EH (cell line): ENCODE measurements at places on chromosomes 13 and 19.

GRCh38 chr13:110503979-110504499 is 57.5 kb downstream of the RAB20 start:
- no peak for DNase-seq

DNA sequence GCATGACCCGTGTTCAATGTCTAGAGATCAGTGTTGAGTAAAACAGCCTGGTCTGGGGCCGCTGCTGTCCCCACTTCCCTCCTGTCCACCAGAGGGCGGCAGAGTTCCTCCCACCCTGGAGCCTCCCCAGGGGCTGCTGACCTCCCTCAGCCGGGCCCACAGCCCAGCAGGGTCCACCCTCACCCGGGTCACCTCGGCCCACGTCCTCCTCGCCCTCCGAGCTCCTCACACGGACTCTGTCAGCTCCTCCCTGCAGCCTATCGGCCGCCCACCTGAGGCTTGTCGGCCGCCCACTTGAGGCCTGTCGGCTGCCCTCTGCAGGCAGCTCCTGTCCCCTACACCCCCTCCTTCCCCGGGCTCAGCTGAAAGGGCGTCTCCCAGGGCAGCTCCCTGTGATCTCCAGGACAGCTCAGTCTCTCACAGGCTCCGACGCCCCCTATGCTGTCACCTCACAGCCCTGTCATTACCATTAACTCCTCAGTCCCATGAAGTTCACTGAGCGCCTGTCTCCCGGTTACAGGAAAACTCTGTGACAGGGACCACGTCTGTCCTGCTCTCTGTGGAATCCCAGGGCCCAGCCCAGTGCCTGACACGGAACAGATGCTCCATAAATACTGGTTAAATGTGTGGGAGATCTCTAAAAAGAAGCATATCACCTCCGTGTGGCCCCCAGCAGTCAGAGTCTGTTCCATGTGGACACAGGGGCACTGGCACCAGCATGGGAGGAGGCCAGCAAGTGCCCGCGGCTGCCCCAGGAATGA is 1.5 kb upstream of the CEACAM5 start:
- peak; percentile 31 for DNase-seq

DNA sequence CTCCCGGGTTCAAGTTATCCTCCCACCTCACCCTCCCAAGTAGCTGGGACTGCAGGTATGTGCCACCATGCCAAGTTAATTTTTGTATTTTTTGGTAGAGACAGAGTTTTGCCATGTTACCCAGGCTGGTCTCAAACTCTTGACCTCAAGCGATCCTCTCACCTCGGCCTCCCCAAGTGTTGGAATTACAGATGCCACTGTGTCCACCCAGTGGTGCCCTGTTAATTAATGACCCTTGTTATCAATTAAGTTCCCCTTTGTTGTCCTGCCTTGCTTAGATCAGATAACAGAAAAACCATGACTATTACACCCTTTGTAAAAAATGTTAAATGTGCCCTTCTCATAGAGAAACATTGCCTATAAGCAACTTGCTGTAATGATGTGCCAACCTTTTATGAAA is 34.4 kb upstream of the IGFL1 start:
- DNase-seq, result no peak

- no peak for DNase-seq
Observed at GRCh38 chr19:49061445-49061844, 3.2 kb downstream of the NTF4 start.

- DNase-seq, result peak; percentile 2
Observed at GRCh38 chr19:9354651-9355050, 8.2 kb upstream of the ZNF177 start.

DNA sequence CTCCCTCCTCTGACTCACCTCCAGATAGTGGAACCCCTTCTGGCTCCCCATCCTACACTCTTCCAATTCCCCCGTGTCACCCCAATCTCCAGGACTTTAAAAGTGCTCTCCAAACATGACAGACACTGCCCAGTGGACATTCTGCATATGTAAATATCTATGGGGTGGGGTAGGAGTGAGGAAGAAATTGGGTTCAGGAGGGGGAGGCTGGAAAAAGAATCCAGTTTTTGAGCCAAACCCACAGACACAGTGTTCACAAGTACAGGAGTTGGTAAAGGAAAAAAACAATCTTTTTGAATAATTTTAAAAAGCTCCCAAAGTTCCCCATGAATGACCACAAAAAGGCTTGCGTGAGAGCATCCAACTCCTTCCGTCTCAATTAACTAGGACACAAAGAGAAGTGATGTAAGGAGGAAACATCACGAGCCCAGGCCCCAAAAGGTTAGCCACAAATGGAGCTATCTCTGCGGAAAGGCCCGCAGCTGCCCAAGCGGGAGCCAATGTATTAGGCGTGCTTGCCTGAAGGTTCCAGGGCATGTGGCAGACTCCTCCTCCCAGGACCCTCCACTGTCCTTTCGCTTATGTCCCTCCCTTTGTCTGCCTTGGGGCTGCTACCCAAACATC is 18.0 kb downstream of the ZC3H4 start:
- peak; percentile 54 for DNase-seq

DNA sequence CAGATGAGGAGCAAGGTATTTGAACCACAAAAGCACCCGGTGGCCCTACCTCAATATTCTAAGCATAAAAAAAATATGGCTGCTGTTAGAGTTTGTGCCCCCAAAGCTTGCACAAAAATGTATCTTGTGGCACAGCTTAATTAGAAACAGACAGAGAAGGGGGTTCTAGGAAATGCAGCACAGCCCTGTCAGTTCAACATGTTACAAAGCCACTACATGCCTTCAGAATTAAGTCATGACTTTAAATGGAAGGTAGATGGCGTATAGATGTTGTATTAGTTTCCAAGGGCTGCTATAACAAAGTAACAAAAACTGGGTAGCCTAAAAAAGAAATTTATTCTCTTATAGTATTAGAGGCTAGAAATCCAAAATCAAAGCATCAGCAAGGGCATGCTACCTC is 703.8 kb downstream of the DIAPH3 start:
- peak; percentile 79 for DNase-seq

DNA sequence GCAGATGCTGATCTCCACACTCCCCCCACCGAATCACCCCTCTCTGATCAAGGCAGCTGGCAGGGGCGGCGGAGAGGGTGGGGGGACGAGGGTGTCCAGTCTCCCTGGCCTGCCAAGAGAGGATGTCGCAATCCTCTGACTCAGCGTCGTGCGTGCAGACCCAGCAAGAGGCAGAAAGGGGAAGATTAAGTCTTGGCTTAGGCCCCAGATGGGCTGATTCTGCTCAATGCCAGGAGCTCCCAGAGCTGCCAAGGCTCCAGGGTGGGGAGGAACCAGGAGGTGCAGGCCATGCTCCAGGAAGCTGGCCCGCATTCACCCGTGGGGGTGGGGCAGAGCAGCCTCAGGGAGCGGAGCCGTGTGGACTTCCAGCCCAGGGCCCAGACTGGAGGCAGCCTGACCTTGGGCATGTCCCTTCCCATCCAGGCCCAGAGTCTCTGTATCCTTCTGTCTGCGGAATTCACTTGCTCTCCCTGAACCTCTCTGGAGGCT is 6.6 kb upstream of the BCL3 start:
- peak; percentile 100 for DNase-seq

DNA sequence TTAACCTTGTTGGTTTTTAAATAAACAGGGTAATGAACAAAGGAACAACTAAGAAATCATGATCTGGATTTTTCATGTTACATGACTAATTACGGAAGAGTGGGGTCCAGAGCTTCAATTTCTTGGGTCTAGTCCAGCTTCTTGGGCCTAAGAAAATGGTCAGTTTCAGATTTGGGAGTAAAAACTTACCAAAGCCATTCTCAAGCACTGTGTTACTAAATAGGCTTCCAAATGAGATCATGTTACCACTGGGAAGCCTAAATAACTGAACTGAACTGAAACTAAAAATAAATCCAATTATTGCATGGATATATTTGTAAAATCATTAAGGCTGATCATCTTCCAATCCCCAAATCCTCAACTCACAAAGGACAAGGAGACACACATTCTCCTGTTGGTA is 13.9 kb downstream of the TBC1D4 start:
- DNase-seq, result no peak

DNA sequence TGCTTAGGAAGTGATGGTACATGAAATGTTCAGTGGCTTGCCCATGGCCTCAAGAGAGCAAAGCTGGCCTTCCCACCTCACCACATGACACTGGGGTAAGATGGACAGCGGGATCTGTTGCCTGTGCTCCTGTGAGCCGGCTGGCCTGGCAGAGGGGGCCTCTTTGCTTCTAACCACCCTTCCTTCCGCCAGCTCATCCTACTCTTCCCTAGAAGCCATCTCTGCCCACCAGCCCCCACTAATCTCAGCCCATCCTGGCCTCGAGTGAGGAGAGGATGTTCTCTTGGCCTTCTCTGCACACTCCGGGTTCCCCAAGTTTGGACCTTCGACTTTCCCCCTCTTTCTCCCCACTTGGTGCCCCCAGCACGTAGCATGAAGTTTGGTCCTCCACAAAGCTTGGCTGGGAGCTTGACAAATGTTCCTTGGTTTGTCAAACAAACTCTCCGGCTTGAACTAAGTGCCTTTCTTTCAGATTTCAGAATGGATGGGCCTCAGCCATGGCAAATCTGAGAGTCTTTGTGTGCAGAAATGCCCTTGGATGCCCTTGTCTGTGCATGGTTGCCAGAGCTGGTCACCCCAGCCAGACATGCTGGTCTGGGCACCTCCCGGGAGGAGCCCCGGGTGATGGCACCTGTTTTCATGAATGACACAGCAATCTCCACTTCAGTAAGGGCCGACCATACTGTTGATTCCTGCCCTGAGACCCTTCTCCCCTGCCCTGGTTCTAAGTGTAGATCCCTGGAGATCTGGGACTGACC is 145.5 kb downstream of the URI1 start:
- DNase-seq, result no peak

DNA sequence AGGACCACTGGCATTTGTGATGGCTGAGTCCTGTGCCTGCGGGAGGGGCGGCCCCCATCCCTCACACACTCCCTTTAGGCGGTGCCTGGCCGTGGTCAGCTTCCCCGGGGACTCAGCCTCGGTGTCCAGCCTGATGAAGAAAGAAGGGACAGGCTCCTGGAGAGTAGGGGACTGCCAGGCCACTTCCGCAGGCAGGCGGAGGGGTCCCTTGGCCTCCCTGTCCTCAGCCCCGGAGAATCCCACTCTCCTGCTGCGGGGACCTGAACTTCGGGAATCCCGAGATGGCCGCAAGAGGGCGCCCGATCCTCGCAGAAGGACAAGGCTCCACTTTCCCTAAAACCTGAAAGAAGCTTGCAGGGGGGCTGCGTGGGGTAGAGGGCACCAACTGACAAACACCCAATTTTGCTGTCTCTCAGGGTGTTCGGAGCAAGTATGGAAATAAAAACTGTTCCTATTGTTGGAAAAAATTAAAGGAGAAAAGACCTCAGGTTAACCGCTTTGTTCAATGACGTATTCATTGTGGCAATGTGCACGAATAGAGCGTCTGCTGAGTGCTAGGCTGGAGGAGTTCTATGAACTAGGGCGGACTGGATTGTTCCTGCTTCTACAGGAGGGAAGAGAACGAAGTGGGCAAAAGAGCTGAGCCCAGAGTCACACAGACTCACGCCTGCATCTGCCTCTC is 297.3 kb downstream of the ZNF536 start:
- DNase-seq, result peak; percentile 38

- peak; percentile 39 for DNase-seq
Observed at GRCh38 chr13:31982124-31982523, 49.5 kb upstream of the FRY start.

DNA sequence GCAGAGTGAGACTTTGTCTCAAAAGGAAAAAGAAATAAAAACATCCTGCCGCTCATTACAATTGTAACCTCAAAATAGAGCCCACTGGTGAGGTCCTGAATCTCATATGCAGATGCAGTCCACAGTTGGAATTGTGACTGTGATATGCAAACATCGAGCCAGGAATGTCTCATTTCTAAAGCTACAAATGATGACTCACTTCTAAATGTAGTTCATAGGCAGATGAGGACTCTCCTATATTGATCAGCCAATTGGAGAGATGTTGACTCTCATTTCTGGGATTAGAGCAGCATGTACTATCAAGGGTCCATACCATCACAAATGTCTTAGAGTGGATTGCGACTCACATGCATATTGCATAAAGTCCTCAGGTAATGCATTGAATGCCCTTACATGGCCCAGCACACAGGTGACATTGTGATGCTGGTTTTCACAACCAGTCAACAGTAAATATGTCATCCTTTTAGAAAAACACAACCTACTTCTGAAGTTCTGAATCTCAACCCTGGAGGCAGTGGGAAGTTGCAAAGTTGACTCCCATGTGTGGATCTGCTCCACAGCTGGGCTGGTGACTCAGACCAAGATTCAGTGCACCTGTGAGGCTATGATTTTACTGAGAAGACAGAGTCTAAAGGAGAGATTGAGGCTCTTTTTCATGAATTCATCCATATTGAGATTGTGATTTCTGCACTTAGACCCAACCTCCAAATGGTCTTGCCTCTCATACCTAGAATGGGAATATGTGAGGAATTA is 16.9 kb upstream of the ZNF254 start:
- no peak for DNase-seq

GRCh38 chr19:13037731-13038130 is 42.5 kb downstream of the NFIX start:
- DNase-seq, result no peak

GRCh38 chr19:46661735-46662592 is 982 bp upstream of the DACT3 start:
- peak; percentile 91 for DNase-seq

- peak; percentile 75 for DNase-seq
Observed at GRCh38 chr19:664913-665443, 2.0 kb upstream of the RNF126 start.

GRCh38 chr13:114044486-114044885 is 70.6 kb upstream of the C13orf46 start:
- DNase-seq, result peak; percentile 43

- DNase-seq, result no peak
Observed at GRCh38 chr13:51270623-51271415, 48.6 kb downstream of the FAM124A start.

GRCh38 chr13:60583911-60584753 is 187.1 kb downstream of the TDRD3 start:
- peak; percentile 78 for DNase-seq

DNA sequence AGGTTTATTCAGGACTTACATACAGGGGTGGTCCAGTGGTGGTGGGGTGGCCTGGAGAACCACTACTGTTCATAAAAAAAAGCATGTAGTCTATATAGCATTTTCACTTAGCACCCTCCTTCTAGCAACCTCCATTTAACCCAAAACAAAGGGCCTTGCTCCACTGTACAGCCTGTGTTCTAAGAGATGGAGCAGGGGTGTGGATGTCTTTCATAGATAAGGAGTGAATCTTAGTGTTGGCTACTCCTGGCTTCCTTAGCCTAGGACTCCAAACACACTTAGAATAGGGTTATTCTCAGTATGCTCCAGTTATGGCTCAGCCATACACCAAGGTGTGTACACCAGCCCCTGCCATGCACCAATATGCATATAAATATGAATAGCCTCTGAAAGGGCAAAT is 95.2 kb downstream of the ELF1 start:
- no peak for DNase-seq

- DNase-seq, result peak; percentile 63
Observed at GRCh38 chr19:48511800-48512503, at the start of gene LMTK3. Gene LMTK3 (minus strand): TSS chr19:48511835. CDS start chr19:48511576, 259 bp downstream.

DNA sequence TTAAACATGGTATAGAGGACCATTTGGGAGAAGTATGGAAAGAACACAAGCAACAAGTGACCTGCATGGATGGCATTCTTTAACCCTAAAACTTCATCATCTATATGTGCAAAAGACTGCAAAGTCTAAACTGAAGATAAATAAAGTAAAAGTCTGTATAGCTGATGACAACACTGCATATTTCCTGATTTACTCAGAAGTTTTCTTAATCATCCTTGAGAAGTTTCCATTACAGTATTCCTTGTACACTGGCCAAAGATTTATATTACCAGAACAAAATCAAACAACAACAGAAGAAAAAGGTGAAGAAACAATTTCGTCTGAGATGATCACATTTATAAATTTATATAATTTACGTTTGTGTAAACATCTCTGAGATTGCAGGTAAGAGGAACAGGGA is 805.7 kb downstream of the PCDH9 start:
- peak; percentile 60 for DNase-seq

GRCh38 chr19:27793128-27793643 is 1419.8 kb downstream of the UQCRFS1 start:
- peak; percentile 88 for DNase-seq
